ENCODE measurements at places on chromosomes 13 and 19.

GRCh38 chr19:56253737-56254136 is 18.8 kb upstream of the EDDM13 start:
- DNase-seq = no peak

- no peak for DNase-seq
Measured at GRCh38 chr19:1090731-1091543, 4.2 kb downstream of the POLR2E start.

DNA sequence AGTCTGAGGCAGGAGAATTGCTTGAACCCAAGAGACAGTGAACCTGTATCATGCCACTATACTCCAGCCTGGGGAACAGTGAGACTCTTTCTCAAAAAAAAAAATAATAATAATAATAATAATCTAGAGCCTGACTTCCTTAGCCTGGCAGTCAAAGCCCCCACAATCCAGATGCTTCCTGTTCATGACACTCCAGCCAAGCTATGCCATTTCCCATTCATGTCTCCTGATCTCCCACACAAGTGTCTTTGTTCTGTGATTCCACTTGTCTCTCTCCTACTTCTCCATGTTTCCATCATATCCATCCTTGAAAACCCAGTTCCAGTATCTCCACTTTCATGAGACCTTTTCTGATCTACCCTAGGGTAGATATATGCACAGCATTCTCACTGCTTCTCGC is 150.7 kb downstream of the FOXO1 start:
- DNase-seq = no peak

- DNase-seq = no peak
Measured at GRCh38 chr19:7879836-7880235, 5.6 kb upstream of the PRR36 start.

GRCh38 chr19:50551034-50551714 is 17.1 kb downstream of the LRRC4B start:
- no peak for DNase-seq

DNA sequence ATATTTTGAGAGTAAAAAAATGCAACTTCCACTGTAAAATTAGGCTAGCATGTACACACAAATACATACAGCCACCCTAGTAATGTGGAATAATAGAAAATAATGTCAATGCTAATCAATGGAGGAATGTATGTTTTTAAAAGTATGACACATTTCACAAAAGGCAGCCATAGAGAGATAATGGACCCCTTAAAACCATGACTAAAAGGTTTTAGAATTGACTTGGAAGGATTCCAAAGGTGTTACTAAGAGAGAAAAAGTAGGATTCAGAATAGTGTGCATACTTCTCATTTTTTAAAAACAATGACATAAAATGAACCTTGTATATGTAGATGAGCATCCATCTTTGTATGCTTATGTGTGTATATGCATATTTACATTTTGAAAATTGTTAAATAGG is 597.9 kb upstream of the PCDH9 start:
- no peak for DNase-seq

GRCh38 chr19:40442328-40443130 is 1.6 kb downstream of the SERTAD3 start:
- DNase-seq = no peak

GRCh38 chr13:102774214-102774568 is 605 bp upstream of the TEX30 start:
- DNase-seq = no peak

- DNase-seq = no peak
Measured at GRCh38 chr13:25267715-25268114, 19.6 kb downstream of the MTMR6 start.

DNA sequence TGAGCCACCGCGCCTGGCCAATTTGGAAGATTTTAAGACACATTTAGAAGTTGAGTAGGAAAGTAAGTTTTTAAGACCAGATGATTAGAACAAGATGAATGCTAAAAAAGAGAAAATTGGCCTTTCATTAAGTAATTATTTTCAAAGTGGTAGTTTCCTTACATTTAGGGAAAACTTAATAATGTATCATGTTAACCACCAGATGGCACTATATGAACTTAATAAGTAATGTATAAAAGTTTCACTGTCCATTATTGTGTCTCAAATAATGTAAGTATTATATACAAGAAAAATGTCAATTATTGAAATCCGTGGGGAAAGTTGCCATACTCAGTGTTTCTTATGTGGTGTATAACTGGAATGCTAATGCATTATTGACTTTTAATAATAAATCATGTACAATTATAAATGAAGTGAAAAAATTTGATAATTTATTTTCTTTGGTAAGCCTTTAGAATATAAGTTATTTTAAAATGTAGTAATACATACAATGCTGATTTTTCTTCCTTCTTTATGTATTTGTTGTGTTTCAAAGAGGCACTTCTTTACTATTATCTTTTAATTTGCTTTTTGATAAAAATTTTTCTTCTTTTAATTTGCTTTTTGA is 29.2 kb downstream of the COG6 start:
- DNase-seq = no peak

DNA sequence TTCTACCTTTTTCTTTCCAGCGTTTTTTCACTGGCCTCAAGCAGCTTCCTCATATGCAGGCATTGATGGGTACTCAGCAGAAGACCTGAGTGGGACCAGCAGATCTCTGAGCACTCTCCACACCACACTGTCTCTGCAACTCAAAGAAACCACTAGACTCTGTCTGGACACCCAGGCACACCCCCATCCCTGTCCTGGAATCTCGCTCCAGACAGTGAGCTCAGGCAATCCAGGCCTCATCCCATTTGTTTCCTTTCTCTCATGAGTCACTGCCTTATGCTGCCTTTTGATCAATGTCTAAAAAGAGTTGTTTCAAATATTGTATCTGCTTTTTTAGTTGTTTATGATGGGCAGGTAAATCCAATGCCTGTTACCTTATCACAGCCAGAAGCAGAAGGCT is 19.7 kb upstream of the POP4 start:
- DNase-seq = no peak

DNA sequence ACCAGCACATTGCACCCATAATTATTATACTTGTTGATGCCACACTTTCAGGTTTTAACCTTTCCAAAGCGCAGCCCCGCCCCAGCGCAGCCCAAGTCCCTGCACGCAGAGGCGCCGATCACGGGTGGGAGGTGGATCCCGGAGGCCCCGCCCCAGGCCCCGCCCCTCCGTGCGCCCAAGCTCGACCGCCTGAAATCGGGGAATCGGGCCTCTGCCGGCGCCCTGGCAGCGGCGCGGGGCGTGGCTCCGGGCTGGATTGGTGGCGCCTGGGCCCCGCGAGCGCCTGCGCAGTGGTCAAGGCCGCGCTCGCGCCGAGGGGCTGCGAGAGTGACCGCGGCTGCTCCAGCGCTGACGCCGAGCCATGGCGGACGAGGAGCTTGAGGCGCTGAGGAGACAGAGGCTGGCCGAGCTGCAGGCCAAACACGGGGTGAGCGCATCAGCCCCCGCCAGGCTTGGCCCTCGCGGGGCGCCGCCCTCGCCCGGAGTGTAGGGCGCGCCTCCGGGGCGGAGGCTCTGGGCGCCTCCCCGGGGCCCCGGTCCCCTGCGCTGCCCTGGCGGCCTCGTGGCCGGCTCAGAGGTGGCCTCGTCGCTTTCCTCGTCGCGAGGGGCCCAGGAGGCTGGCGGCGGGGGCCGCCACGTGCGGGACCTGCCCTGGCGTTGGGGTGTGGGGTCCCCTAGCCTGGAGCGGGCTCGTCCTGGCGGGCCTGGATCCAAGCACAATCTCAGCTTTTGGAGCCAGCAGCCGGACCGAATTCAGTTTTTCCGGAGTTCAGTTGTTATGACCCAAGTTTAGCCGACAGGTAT is at the start of gene PDCD5:
Gene PDCD5 (plus strand): TSS at position 290 of the 804 bp plus-strand sequence. CDS start 72 bp downstream, at position 362.
- DNase-seq = peak; percentile 93

GRCh38 chr19:41910240-41910991 is 17.8 kb downstream of the ERFL start:
- DNase-seq = no peak

DNA sequence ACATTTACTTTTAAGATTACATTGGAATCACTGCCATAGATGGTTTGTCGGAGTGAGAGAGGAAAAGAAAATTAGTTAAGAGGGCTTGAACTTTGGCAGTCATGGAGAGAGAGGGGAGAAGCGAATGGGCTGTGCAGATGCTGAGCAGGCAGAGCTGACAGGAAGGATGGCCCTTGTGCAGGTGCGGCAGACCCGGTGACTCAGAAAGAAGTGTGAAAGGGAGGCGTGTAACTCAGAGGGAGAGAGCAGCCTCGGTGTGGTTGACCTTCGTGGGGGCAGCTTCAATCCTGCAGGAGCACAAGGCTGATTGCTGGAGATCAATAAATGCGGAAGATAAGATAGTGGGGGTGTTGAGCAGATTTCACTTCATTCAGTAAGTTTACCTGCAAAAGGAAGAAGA is 76.9 kb downstream of the TNFSF13B start:
- no peak for DNase-seq

DNA sequence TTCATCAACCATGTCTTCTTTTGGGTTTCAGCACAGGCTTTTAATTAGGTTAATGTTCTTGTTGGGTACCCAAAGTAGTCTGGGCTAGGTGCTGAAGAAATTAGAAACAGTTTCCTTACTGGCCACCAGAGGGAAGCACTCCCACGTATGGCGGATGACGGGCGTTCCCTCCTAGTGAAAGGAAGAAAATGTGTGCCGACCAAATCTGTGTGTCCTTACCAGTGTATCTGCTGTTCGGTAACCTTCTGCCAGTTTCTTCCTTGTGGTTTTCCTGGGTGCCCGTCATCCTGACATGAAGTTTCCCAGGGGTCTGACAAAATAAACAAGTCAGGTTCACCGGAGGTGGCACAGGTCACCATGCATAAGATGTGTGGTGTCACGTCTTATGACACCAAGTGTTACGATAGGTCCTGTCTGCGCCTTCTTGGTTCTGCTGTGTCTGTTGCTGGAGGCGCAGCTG is 6.0 kb upstream of the WDR88 start:
- DNase-seq = peak; percentile 37

DNA sequence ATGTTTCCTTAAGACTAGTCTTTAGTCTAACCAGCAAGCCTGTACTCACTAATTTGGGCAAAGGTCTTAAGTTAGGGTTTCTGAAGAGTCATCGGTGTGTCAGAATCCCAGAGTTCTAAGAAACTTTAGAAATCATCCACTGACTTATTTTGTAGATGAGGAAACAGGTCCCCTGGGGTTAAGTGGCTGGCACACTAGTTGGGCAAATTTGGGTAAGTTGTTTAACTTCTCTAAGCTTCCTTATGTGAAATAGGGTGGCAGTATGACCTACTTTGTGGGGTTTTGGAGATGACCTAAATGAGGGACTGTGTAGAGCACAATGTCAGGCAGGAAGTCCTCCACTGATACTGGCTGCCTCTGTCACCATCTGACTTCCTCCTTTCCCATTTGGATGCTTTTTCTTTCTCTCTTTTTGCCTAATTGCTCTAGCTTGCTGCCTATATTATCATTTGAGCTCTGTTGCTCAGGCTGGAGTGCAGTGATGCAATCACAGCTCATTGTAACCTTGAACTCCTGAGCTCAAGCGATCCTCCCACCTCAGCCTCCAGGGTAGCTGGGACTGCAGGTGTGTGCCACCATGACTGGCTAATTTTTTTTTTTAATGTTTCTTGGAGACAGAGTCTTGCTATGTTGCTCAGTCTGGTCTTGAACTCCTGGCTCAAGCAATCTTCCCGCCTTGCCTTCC is 2.3 kb downstream of the ADGRE3 start:
- DNase-seq = no peak

Measured in stimulated activated CD4-positive, alpha-beta T cell treated with anti-CD3 and anti-CD28 coated beads, Interleukin-2, amount 100 ng/mL, for 48 hours (primary cell).